ENCODE measurements at places on chromosomes 7 and 10.

DNA sequence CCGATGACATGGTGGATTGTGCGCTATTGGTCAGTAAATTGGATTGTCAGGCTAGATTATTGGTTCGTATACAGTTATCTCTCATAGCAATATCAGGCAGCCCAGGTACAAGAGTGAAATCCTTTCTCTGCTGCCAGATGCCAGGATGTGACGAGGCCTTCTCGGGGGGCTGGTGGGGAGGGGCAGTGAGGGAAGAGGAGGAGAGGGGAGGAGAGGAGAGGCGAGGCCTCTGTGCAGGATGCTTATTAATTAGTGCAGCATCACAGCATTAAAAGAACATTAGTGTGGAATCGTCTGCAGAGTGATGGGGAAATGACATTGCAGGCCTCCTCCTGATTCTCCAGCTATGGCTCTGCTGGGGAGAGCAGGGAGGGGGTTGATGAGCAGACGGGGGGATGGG lies 30.5 kb upstream of the SLF2 start:
- no peak for DNase-seq

GRCh38 chr7:100090527-100091410 lies 2.0 kb downstream of the COPS6 start:
- DNase-seq: no peak

DNA sequence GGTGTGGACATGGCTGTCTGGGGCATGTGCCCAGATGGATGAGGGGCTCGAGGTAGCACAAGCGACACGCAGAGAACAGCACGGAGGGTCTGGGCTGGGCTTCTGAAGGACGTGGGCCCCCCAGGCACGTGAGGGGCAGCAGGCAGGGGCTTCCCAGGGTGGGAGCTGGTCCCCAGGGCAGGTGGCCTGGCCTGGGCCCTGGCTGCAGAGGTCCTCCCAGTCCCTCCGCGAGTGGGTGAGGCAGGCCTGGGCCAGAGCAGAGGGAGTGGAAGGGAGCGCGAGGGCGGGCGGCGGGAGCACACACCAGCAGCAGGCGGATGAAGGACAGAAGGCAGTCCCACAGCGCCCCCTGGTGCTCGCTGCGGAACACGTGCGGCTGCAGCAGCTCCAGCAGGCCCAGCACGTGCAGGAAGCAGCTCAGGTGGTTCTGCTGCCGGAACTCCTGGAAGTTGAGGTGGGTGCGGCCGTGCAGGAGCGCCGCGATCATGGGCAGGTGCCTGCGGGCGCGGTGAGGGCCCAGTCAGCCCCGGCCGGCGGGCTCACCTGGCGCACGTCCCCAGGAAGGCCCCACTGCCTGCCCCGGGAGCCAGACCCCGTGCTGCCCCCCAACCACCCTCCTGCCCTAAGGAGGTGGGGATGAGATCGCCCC lies 14.7 kb upstream of the MICALL2 start:
- DNase-seq: peak; percentile 72

DNA sequence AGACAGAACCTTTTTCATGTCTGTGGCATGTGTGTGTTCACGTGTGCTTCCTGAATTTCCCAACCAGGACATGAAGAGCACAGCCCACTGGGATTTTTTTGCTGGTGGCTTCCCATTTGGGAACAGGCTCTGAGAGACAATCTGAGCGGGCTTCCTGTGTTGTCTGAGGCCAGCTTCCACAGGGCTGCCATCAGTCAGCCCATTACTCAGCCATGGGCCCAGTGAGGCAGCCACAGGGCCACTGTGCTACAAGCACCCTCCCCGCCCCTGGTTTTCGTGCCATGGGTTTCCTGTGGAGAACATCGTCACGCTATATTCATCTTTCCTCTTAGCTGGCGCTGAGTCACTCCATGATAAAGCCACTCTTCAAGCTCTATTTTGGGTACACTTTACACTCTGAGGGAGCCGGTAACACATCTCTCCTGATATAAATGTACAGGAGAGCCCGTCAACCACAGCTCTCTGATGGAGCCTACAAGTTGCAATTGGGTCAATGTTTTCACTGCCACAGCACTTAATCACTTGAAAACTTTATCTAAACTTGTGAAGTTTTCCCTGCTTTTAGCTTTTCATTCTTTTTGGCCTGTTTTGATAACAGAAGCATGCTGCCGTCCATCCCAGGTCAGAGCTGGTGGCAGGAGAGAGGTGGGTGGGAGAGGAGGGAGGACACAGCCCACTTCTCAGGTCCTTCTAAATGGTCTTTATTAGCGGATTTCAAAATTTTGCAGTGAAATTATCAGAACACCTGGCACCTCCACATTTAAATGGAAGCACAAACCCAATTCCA lies 96.9 kb downstream of the HIPK2 start:
- no peak for DNase-seq

DNA sequence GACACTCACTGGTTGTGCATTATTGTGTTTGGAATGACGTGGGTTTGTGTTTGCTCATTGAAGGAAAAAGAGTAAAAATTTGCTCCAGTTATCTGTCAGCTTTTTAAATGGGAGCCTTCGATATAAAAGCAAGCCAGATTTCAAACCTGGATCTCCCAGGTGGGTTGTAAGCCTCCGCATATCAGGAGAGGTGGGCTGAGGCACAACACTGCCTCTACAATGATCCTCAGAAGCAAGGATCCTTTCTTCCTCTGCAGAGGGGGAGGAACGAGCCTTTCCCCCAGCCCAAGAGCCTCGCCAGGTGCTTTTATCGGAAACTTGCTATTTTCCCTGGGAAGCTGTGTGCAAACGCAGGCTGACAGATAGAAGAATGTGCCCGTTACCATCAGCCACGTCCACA lies 331.0 kb upstream of the MGMT start:
- DNase-seq: no peak

DNA sequence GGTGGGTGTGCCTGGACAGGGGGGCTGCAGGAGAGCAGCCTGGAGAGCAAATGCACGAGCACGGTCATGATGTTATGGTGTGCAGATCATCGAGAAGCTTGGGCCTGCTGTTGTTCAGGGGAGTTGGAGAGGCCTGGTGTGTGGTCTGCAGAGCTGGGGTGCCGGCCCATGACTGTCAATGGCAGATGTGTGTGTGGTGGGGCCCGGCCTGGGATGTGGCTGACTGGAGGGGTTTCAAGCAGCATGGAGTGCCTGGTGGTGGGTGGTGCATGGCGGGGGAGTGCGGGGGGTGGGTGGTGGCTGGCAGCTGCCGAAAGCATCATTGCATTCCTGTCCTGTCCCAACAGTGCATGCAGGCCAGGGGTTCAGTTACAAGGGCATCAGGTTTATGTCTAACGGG lies 122.6 kb downstream of the DOCK1 start:
- DNase-seq: no peak

DNA sequence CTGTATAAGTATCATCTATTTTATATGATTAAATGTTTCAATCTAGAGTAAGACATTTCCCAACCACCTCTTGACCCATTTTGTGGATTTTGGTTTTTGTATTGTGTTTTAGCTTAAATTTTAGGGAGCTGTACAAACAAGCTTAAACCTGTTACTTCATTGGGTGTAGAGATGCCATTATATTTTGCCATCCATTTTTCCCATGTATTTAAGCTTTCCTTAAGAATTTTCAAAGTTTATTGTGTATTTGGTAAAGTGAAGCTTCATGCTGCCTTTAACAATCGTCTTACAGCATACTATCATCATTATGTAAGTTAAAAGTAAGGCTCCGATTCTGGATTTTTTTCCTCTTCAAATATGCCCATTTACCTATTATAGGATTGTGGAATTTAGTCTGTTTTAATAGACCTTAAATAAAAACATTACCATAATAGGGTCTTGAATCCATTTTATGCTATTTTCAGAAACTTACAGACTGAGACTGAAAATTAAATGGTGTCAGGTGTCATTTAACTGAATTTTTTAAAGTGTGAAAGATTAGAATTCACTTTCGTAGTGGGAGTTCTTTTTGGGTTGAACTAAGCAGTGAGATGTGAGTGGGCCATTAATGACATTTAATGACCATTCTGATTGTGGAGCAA lies 2.2 kb downstream of the KMT2E start:
- DNase-seq: no peak

DNA sequence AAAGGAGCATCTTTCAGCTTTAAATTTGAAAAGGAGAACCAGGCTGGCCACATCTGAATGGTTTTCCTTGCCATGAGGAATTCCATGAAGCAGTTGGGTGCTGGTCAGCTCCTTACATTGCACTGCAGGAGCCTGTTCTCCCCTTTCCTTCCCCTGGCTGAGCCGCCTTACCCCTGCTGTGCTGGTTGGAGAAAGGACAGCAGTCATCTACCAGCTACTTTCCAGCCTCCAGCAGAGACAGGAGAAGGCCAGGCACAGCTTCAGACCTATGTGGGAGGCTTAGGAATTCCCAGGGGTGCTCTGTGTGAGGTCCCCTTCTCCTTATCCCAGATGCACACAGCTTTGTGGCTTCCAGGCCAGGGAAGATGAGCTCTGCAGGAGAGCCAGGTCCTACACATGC lies 4.7 kb downstream of the C10orf71 start:
- DNase-seq: no peak

DNA sequence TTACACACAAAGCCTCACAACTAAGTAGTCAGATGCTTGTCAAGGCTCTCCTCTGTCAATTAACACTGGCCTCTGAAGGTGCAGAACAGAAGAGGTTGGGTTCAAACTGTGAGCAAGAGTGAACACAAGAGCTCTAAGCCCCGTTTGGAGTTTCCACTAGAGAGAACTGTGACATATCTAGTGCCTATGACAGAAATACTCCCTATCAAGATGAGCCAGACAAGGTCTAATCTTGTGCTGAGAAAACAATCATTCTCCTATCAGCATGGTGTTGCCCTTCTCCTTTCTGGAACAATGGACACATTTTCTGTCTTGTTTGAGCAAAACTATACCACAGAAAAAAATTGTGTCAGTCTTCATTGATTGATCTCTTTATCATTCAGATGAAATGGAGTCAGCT lies 62.4 kb upstream of the CCDC71L start:
- DNase-seq: no peak

GRCh38 chr10:123092635-123093414 lies 42.9 kb upstream of the HMX3 start:
- DNase-seq: no peak

- no peak for DNase-seq
Measured at GRCh38 chr7:127650847-127651555, 993 bp upstream of the SND1 start.

GRCh38 chr10:35780970-35781642 lies 139.0 kb upstream of the FZD8 start:
- no peak for DNase-seq

GRCh38 chr7:44508328-44509030 lies 18.0 kb upstream of the NUDCD3 start:
- no peak for DNase-seq

DNA sequence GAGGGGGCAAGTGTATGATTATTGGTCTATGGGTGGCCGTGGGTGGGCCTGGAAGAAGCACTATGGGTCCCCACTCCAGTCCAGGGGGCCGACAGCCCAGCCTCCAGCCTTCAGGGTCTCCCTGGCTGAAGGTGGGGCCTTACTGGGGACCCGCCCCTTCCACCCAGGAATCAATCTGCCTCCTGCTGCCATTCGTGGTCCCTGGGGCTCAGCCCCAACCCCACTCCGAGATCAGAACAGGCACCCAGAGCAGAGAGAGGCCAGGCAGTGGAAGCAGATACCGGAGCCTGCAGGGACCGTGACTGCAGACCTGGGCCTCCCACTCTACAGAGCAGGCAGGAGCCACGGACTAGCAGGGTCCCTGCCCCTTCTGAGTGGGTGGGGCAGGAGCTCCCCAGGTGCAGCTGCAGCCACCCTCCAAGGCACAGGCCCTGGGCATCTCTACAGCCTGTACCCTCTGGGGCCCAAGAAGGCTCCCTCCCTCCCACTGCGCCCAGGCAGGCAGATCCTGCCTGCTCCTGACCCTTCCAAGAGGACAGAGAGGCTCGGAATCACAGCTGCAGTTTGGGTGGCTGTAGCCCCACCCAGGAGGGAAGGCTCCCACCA lies 13.6 kb upstream of the FOXL3 start:
- no peak for DNase-seq

- DNase-seq: no peak
Measured at GRCh38 chr7:102287111-102287980, 678 bp downstream of the SH2B2 start.

DNA sequence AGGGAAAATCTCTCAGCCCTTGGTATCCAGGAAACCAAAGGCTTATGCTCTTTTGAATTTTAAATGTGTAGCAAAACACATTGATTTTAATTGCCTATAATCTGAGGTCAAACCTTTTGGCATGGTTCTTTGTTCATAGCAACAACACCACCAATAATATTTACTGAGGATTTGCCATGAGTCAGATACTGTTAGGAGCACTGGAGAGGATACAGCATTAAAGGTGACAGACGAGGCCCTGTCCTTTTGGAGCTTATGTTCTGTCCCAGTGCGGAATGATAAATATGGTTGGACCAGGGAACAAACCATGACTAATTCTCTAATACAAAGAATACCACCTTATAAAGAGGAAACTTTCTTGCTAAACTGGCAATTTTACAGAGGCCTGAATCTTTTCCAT lies 176.6 kb downstream of the CTNNA3 start:
- no peak for DNase-seq

- no peak for DNase-seq
Measured at GRCh38 chr10:127456122-127456521, 93.0 kb upstream of the NPS start.

DNA sequence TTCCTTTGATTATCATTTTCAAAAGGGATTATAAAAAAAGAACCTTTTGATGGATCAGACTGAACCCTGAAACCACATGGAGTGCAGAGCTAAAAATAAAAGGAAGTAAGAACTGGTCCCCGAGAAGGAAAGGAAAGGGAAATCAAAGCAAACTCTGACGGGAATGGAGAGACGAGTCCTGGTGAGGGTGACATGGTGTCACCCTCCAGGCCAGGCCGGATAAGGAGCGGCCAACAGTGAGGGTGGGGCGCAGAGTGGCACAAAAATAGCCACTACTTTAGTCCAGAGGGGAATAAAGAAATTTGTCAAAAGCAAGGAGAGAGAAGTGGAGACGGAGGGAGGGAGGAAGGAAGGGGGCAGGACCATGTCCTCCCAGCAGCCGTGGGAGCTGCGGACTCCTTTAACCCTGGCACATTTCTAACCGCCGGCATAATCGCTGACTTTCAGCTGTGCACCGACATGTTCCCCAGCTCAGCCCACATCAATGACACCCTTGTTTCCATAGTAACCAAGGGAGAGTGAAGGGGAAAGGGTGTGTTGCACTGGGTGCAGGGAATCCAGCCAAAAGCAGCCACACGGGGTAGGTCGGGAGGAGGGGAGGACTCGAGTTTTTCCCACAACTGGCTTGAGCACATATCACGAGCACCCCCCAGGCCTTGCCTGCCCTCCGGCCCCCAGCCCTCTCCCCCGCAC lies 29.7 kb downstream of the TRIM8 start:
- peak; percentile 40 for DNase-seq
